Epithelial cell of alveolus of lung (primary cell): ENCODE measurements at places on chromosomes 2 and 18. TPM values are rescaled to one million over a fixed set of nuclear protein-coding genes. Genes with fewer than 3 reads are reported as not detected.

UNC80 gene
- under 0.01 TPM in 1 of 2 replicates, not detected in the other for total RNA-seq

SPATA3 gene
- total RNA-seq, result not detected in 2 replicates

RFTN2 gene
- total RNA-seq, result 4.5 and 11.9 TPM in 2 replicates

RUFY4 gene
- not detected in 2 replicates for total RNA-seq

SLC16A14 gene
- 0.39 and 1.2 TPM in 2 replicates for total RNA-seq

DSG1 gene
- not detected in 2 replicates for total RNA-seq

GLI2 gene
- 15.1 and 17.2 TPM in 2 replicates for total RNA-seq
